H1 (cell line): ENCODE measurements at places on chromosomes 3 and 15.

DNA sequence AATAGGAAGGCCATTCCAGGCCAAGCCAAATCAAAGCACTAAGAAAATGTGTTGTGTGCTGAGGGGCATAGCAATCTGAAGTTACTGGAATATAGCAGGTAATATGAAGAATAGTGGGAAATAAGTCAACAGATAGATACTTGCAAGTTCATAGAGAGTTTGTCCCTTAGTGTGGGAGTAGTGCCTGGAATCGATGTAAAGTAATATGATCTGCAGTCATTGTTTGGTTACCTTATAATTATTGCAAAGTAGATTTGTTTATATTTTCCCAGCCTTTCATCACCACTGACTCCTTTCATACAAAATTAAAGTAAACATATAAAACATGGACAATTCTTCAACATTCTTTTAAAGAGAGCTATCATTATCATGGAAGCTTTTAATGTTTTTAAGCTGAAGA, 420.9 kb upstream of the NECTIN3 start:
- no peak for DNase-seq
- H3K27me3 ChIP-seq, result no peaks in the 10 kb centered on the region
- no peaks in the 10 kb centered on the region for H3K4me1 ChIP-seq
- H3K36me3 ChIP-seq, result no peaks in the 10 kb centered on the region

DNA sequence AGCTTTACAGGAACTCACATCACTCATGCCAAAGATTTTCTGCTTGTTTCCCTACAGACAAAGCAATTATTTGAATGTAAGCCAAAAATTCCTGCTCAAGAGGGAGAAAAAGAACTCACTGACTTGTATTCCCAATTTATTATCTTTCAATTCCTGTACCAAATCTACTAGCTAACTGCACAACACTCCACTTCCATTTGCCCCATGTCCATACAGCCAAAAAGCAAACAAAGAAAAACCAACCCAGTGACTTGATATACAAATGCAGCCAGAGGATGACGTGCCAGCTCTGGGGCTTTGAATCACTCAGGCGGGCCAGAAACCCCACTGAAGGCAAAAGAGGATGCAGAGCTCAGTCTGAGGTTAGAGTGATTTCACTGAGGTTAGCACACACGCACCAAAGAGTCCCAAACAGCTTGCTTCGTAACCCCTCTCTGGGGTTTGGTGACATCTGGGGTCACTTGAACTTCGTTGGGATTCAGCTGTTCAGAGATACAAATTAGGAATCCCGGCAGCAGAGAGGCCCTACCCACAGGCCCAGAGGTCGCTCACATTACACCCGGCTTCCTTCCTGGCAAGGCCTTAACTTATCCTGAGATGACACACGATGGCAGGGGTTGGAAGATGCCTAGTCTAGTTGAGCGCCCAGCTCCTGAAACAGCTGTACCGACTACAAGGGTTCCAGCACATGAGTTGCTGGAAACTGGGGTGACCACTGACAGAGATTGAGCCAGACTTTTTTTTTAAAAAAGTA, 1.6 kb downstream of the RFTN1 start:
- DNase-seq, result no peak
- peaks cover 33% of the 10 kb centered on the region for H3K27me3 ChIP-seq

- DNase-seq, result no peak
- H3K4me1 ChIP-seq, result no peaks in the 10 kb centered on the region
- H3K36me3 ChIP-seq, result no peaks in the 10 kb centered on the region
- H3K27ac ChIP-seq, result no peak overlapping the region
- no peaks in the 10 kb centered on the region for H3K27me3 ChIP-seq
These were observed 105.0 kb downstream of the FOXP1 start for GRCh38 chr3:71478568-71478967.

- H3K27me3 ChIP-seq, result peaks cover 4% of the 10 kb centered on the region; the same call in 1 of the 2 replicates
- H3K4me3 ChIP-seq, result no peak overlapping the region
- no peak for DNase-seq
- H3K27ac ChIP-seq, result no peak overlapping the region
- H3K36me3 ChIP-seq, result no peaks in the 10 kb centered on the region; the same call in 1 of the 2 replicates
- peaks cover 6% of the 10 kb centered on the region for H3K4me1 ChIP-seq
These were observed 82.3 kb downstream of the THSD4 start for GRCh38 chr15:71197620-71198019.

GRCh38 chr15:81475471-81475870, 101.5 kb upstream of the TMC3 start:
- no peaks in the 10 kb centered on the region for H3K36me3 ChIP-seq
- no peak overlapping the region for H3K4me3 ChIP-seq
- H3K4me1 ChIP-seq, result no peaks in the 10 kb centered on the region

DNA sequence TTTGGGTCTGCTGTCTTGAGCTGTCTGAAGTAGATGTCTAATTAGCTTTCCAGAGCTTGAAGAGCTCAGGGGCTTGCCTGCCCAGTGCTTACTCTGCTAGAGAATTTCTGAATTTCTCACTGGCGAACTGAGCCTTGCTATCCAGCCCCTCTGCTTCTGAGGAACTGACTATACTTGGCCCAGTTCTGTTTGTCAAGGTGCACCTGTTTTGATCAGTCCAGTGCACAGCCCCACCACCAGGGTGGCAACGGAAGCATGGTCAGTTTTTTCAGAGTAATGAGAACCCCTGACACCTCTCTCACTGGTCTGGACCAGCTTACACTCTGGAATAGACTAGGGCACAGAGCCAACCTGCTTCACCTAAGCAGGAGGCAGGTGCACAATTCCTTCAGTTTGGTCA, 25.2 kb downstream of the ITGB5 start:
- H3K27me3 ChIP-seq, result no peaks in the 10 kb centered on the region
- 0 out of 2 replicates have a peak, but pooled peaks cover 1% of the 10 kb centered on the region for H3K4me1 ChIP-seq
- DNase-seq, result no peak
- no peak overlapping the region for H3K27ac ChIP-seq
- H3K4me3 ChIP-seq, result no peak overlapping the region

DNA sequence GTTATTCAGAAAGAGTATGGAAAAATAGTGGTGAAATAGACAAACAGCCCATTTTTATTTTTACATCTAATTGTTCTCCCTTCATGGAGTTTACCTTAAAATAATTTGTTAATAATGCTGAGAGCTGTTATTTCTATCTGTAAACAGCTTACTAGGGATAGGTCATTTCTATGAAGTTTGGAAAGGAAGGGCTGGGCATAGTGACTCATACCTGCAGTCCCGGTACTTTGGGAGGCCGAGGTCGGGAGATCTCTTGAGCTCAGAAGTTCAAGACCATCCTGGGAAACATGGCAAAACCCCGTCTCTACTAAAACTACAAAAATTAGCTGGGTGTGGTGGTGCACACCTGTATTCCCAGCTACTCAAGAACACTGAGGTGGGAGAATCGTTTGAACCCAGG, 624.3 kb upstream of the LMCD1 start:
- no peak for DNase-seq
- H3K27ac ChIP-seq, result no peak overlapping the region
- H3K4me1 ChIP-seq, result no peaks in the 10 kb centered on the region
- no peaks in the 10 kb centered on the region for H3K36me3 ChIP-seq

DNA sequence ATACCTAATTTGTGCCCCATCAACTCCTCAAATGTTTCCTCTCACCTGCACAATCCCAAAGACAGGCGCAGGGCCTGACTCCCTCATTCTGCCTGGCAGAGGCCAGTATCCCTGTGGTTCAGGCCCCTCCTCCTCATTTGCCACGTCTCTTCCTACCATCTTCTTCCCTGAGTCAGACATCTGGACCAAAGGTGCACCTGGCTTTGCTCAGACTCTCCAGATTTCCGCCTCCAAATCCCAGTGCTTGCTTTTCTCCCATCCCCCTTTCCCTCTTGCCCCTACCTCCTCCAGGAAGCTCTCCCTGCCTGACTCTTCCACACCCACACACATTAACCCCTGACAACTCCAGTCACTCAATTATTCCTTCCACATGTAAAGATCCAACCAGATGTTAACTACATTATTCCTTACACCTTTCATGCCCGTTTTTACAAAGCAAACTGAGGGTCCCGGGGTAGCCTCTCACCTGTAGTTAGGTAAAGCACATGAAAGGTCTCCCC, 19.6 kb downstream of the SEMA7A start:
- H3K36me3 ChIP-seq, result no peaks in the 10 kb centered on the region; the same call in none of the 2 replicates
- H3K4me3 ChIP-seq, result no peak overlapping the region
- H3K4me1 ChIP-seq, result no peaks in the 10 kb centered on the region
- DNase-seq, result no peak

- H3K4me1 ChIP-seq, result no peaks in the 10 kb centered on the region
- H3K4me3 ChIP-seq, result no peak overlapping the region
- H3K36me3 ChIP-seq, result no peaks in the 10 kb centered on the region
- no peak for DNase-seq
These were observed 1.6 kb upstream of the IDH3A start for GRCh38 chr15:78147566-78147965.

DNA sequence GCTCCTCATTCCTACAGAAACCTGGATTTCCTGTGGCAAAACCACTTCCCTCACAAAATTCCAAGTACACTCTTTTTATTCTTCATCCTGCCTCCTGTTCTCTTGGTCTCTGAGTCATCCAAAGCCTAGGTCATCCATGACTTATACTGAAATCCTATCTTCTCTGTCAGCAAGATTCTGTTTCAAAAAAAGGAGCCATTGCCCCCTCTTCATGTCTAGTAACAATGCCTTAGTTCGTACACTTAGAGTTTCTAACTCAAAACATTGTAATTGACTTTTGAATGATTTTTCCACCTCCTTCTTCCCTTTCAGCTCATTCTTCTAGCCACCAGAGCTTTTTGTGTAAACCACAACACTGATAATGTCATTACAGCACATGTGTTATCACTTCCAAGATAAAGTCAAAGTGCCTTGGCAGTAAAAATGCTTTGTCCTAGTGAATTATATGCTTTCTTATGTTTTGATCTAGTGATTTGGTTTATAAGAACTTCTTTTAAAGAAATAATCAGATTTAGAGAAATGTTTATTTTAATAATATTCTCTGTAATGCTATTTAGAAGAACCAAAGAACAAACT, 256.5 kb upstream of the NECTIN3 start:
- no peak overlapping the region for H3K27ac ChIP-seq
- no peaks in the 10 kb centered on the region for H3K36me3 ChIP-seq
- no peak overlapping the region for H3K4me3 ChIP-seq
- DNase-seq, result no peak

DNA sequence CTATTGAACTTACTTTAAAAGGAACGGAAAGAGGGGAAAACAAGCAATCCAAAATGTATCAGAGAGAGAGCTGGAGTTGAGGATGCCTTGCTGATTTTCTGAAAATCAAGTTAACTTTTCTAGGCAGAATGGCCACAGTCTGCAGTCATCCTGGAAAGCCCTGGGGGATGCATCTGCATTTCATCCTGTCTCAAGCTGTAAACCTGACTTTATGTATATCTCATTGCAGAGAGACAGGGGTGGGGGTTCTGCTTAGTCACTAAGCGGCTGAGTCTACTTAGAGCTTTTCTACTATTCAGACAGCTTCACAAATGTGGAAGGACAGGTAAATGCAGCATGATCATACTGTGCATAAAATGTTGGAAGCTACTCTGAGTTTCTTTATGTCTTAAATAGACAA, 41.4 kb downstream of the MRPS25 start:
- no peaks in the 10 kb centered on the region for H3K4me1 ChIP-seq
- no peak overlapping the region for H3K4me3 ChIP-seq
- no peaks in the 10 kb centered on the region for H3K27me3 ChIP-seq
- H3K27ac ChIP-seq, result no peak overlapping the region

GRCh38 chr15:75697523-75697922, 15.1 kb downstream of the CSPG4 start:
- H3K27me3 ChIP-seq, result no peaks in the 10 kb centered on the region
- no peak overlapping the region for H3K4me3 ChIP-seq
- H3K36me3 ChIP-seq, result no peaks in the 10 kb centered on the region
- no peak for DNase-seq
- H3K4me1 ChIP-seq, result peaks cover 22% of the 10 kb centered on the region
- no peak overlapping the region for H3K27ac ChIP-seq

GRCh38 chr15:100002787-100003536, 269.7 kb upstream of the LYSMD4 start:
- no peaks in the 10 kb centered on the region for H3K27me3 ChIP-seq
- H3K4me1 ChIP-seq, result no peaks in the 10 kb centered on the region
- DNase-seq, result no peak
- no peak overlapping the region for H3K4me3 ChIP-seq
- no peak overlapping the region for H3K27ac ChIP-seq

GRCh38 chr15:27327467-27328025, 356.6 kb downstream of the GABRG3 start:
- DNase-seq, result no peak
- no peaks in the 10 kb centered on the region for H3K27me3 ChIP-seq
- H3K27ac ChIP-seq, result no peak overlapping the region
- no peak overlapping the region for H3K4me3 ChIP-seq
- no peaks in the 10 kb centered on the region for H3K36me3 ChIP-seq

DNA sequence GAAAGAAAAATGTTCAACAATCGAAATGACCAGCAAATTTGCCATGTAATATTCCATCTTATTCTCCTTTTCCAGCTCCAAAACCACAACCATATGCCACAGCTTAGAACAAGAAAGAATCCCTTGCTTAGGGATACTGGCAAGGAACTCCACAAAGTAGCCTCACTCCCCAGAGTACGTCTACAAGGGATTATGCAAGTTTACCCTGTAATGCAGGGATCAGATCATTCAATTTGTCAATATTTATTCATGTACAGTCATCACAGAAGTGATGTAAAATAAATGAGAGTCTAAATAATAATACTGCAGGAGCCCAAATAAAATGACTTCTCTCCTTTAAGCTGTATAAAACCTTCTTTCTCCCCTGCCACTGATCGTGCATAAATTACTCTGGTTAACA, 23.5 kb upstream of the MYO1E start:
- H3K27ac ChIP-seq, result no peak overlapping the region
- peaks cover 5% of the 10 kb centered on the region; the same call in 1 of the 2 replicates for H3K4me1 ChIP-seq
- no peaks in the 10 kb centered on the region for H3K36me3 ChIP-seq
- no peak for DNase-seq

DNA sequence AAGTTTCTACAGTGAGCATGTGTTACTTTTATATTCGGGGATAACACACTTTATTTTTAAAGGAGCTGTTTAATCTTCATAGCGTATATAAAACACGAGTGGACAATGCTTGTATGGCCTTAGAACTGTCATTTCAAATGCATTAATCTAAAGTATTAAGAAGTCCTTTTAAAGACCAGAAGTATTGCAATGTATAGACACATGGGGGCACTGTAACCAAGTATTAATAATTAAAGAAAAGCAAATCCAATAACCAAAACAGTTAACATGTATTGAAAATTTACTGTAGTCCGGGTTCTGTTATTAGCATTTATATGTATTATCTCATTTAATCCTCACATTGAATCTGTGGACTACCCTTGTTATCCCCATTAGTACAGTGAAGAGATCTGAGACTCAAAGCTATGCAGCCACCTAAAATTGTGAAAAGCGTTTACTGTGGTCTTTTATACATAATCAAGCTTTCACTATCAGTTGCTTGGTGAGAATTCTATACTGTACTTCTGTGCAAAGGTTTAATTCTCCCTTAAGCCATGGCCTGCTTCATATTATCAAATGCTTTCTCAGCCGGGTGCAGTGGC, 10.1 kb downstream of the ARL14 start:
- no peak overlapping the region for H3K27ac ChIP-seq
- H3K4me1 ChIP-seq, result 0 out of 2 replicates have a peak, but pooled peaks cover 3% of the 10 kb centered on the region
- H3K36me3 ChIP-seq, result no peaks in the 10 kb centered on the region
